Aorta (tissue), 5 donors: ENCODE measurements at places on chromosomes 3 and 15. TPM values are rescaled to one million over a fixed set of nuclear protein-coding genes. Genes with fewer than 3 reads are reported as not detected.

The LEKR1 gene
- 0.30 TPM for total RNA-seq

The TAGLN3 gene
- not detected for total RNA-seq

The CYP19A1 gene
- total RNA-seq = 4.5 TPM

The HMCES gene
- 24.3 TPM for total RNA-seq

The P3H2 gene
- total RNA-seq = 25.8 TPM

The HRG gene
- not detected for total RNA-seq

The ZNF80 gene
- total RNA-seq = 0.15 TPM

The IMPG2 gene
- total RNA-seq = 0.39 TPM

The PDZRN3 gene
- 86.3 TPM for total RNA-seq

The CD276 gene
- total RNA-seq = 65.2 TPM

- DNase-seq = no peak
Measured at GRCh38 chr3:43497905-43498365, 123.9 kb downstream of the ANO10 start.

- no peak for DNase-seq
Measured at GRCh38 chr3:81500039-81500438, 261.4 kb downstream of the GBE1 start.

DNA sequence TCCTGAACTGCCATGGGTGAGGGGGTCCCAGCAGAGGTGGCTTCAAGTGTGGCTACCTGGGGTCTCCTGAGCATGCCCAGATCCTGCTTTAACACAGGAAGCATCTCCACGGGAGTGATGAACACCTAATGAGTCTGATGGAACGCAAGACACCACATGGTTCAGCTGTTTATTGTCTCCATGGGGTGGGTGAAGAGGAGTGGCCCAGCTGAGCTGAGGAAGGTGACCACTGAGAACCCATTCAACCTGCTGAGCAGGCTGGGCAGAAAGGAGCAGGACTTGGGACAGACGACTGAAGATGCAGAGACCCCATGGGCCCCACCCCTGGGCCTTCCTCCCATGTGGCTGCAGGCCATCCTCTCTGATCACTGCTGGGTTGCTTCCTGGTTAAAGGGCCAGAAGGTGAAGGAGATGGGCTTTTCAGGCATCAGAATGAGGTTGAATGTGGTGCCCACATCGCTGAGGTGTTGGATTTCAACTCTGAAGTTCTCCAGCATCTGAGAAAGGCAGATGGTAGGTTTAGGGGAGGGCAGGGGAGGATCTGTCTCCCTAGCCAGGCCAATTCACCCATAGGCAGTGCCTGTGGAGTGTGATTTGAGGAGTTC, 29.7 kb downstream of the CYP11A1 start:
- DNase-seq = no peak

DNA sequence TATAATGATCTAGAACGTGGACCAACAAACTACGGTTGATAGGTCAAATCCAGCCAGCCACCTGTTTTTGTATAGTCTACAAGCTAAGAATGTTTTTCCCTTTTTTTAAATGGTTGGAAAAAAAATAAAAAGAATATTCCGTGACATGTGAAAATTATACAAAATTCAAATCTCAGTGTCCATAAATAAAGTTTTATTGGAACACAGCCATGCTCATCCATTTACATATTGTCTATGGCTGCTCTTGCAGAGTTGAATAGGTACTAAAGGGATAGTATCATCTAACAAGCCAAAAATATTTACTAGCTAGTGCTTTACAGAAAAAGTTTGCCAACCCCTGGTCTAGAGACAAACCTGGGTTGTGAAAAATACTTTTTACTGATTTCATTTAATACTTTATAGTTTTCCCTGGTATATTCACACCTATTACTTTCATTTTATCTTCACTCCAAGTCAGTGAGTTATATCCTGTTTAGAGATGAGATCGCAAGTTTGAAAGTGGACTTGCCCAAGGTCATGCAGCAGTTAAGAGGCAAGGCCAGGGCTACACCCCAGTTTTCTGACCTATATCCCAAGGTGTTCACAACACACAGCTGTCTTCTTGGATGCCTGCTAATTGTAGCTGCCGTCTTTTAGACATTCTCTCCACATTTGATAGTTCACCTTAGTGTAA, 58.4 kb downstream of the IGF2BP2 start:
- no peak for DNase-seq

DNA sequence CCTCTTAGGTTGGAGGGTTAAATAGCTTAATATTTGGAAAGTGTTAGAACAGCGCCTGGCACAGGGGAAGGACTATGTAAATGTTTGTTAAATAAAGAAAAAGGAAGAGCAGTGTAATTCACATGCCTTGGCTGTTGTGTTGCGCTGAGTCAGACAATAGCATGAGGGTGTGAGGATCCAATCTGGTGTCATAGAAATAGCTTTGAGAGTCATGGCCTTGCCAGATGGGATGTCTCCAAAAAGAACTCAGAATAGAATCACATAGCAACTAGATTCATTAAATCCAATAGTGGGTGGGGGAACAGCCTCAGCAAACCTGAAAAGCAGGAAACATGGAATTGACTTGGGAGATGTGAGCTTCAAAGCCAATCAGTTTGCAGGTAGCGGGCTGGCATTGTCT, 3.9 kb upstream of the RBSN start:
- DNase-seq = no peak

DNA sequence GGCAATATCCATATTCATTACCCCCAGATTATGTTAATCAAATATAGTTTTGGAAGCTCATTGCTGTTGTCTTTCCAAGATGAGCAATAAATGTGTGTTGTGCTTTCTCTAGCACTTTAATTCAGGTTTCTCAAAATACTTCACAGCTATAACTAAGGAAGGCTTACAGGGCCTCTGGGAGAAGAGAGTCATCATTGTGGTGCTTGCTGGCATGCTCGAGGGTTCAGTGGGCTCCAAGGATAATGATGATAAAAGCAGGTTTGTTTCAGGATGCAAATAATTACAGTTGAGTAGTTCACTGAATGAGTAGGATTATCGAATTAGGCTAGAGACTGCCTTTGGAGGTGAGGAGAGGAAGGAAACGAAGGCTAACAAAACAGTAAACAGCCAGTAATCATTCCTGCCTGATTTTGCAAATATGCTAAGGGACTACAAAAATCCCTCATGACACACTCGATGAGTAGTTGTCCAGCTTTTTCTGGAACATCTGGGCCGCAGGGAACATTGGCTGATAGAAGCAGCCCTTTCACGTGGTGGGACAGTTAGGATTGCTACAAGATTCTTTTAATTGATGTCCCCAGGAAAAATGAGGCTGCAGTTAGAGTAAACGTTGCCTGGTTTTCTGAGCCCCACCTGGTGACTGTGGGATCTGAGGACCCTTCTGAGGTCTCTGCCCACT, 54.1 kb downstream of the SLC7A14 start:
- no peak for DNase-seq

DNA sequence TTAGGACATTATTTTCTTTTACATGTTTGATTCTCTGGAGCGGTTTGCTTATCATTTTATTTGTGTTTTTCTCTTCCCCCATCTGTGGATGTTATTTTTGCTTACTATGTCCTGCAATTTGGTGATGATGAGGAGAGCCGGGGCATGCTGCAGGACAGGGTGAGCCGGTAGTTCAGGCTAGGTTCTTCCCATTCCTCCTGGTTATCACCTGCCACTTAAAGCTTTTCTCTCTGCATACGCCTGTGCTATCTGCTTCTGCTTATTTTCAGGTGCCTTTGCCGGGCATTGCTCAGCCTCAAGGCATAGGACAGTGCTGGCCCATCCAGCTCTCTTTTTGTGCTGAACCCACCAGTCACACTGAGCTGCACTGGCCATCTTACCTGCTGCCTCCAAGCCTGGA, 85.8 kb downstream of the MCTP2 start:
- no peak for DNase-seq

- no peak for DNase-seq
Measured at GRCh38 chr15:69460481-69460880, 7.9 kb downstream of the RPLP1 start.

DNA sequence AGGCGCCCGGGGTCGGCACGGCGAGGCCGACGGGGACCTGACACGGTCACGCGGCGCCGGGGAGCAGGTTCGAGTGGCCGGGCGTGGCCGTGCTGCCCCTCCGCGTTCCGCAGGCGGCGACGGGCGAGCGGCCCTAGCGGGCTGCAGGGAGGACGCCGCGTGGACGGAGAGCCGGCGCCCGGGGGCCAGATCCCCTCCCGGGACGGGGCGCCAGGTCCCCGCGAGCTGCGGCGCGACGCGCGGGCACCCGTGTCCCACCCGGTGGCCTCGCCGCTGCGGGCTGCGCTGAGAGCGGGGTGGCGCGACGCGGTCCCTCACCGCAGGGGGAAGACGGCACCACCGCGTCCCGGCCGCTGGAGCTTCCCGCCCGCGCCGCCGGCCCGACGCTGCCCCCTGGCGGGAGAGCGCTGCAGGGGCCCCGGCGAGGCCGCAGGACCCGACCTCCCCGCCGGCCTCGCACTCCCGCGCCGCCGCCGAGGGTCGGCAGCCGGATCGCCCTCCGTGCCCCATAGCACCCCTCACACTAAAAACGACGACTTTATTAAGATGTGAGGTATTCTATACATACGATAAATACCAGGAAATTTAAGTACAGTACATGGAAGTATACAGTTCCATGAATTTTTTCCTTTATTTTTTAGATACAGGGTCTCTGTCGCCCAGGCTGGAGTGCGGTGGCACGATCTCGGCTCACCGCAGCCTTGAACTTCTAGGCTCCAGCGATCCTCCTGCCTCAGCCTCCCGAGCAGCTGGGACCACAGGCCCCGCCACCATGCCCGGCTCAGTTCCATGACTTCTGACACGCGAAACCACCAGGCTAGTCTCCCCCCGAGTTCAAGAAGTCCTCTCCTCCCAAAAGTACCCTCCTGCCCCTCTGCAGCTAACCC, 1.3 kb upstream of the PIGZ start:
- peak; percentile 92 for DNase-seq

DNA sequence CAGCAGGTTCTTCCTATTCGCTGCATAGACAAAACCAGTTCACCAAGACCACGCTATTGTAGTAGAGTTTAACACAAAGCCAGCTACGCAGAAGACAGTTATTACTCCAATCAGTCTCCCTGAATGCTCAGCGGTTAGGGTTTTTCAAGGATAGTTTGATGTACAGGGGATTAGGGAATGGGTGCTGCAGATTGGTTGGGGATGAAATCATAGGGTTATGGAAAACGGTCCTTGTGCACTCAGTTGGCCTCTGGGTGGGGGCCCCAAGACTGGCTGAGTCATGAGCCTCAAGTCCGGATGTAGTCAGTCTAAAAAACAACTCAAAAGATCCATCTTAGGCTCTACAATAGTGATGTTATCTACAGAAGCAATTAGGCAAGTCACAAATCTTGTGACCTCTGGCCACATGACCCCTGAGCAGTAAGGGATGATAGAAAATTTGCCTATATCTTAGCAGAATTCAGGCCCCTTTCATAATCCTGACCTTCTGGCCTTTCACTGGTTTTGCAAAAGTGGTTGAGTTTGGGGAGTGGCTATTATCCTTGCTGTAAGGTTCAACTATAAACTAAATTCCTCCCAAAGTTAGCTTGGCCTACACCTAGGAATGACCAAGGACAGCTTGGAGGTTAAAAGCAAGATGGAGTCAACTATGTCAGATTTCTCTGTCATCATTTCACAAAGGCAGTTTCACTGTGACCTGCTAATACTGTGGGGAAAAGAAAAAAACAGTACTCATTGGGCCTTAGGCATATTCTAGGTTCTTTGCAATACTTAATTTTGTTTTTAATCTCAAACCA, 57.7 kb downstream of the LIPC start:
- DNase-seq = no peak

- DNase-seq = no peak
Measured at GRCh38 chr15:97126553-97127233, 796.2 kb downstream of the NR2F2 start.

DNA sequence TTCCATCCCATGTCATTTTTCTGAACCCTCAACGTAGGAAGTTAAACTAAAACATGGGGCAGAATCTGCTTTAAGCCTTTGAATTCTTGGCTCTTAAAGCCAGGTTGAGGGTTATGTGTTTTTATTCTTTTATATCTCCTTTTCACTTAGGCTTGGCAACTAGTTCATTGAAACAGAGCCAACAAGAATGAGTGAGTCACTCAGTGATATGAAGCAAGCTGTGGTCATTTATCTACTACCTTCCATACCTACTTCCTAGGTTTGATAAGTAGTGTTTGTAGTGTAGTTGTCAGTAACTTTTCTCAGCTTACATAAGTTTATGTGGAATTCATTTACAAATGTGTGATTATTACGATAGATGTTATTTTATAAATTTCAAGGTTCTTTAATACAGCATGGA, 67.4 kb downstream of the SNRPN start:
- DNase-seq = no peak

- peak; percentile 36 for DNase-seq
Measured at GRCh38 chr3:13273604-13274105, 146.5 kb downstream of the NUP210 start.

GRCh38 chr3:161420746-161421145, 49.4 kb upstream of the SPTSSB start:
- no peak for DNase-seq

GRCh38 chr3:28590216-28590615, 241.6 kb upstream of the AZI2 start:
- no peak for DNase-seq

DNA sequence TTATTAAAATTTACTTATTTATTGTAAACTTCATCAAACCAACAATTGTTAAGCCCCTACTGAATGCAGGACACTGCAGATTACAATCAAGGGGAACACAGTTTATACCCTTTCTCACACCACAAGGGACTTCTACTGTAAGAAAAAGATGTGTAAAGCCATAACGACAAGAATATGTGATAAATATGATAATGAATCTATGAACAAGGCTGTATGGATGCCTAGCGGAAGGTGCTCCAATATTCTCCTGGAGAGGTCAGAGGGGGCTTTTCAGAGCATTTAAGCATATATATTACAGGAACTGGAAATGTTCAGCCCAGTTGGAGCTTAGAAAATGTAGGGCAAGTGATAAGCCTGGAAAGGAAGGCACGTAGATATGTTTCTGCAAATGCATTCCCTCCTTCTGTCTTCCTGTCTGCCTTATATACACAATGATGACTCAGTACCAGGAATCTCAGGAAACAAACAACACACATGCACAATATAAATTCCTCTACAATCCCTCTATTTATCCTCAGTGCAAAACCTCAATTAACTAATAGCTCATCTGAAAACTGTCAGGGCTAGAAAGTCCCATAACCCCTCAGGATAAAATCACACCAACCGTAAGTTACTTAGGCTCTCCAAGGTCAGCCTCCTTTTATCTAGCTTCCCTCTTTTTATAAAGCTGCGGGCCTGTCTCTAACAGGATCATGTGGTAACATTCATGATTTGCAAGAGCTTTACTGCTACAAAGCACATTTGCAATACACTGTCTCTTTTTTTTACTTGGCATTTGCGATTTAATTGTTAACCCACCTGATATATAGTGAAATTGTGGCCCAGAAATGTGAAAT, 393.1 kb downstream of the LPP start:
- DNase-seq = no peak

DNA sequence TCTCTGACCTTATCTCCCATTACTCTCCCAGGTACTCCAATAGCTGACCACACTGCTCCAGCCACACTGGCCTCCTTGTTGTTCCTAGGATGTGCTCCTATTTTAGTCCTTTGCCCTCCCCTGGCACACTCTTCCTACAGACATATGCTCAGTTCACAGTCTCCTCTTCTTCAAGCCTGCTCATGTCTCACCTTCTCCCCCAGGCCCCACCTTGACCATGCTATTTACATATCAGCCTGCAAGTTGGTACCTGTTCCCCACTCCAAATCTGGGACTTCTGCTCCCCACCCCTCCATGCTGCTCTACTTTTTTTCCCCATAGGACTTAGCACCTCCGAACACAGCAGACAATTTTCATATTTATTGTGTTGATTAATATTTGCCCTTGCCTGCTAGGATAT, 84.9 kb upstream of the BCL6 start:
- no peak for DNase-seq
